SJCRH30 (cell line): ENCODE measurements at places on chromosomes 16 and 17. TPM values are rescaled to one million over a fixed set of nuclear protein-coding genes. Genes with fewer than 3 reads are reported as not detected.

- DNase-seq: no peak
- peak overlapping the region; percentile 80 for H3K4me3 ChIP-seq
- H3K36me3 ChIP-seq: no peaks in the 10 kb centered on the region
Observed at GRCh38 chr16:3459401-3460090, 16.1 kb downstream of the NAA60 start.

RNF135 gene
- 1.0 and 1.1 TPM in 2 replicates for total RNA-seq

- no peaks in the 10 kb centered on the region for H3K27me3 ChIP-seq
- peak overlapping the region; percentile 73 for H3K4me3 ChIP-seq
- peak; percentile 37 for DNase-seq
- H3K36me3 ChIP-seq: no peaks in the 10 kb centered on the region
- peaks cover 10% of the 10 kb centered on the region for H3K4me1 ChIP-seq
- H3K27ac ChIP-seq: peak overlapping the region; percentile 52
Observed at GRCh38 chr16:15950161-15950854, 892 bp downstream of the ABCC1 start.

GRCh38 chr16:49461517-49461951 is 87.9 kb downstream of the C16orf78 start:
- DNase-seq: no peak
- H3K4me3 ChIP-seq: no peak overlapping the region
- no peak overlapping the region for H3K27ac ChIP-seq
- no peaks in the 10 kb centered on the region for H3K4me1 ChIP-seq
- peaks cover 5% of the 10 kb centered on the region; the same call in 1 of the 2 replicates for H3K27me3 ChIP-seq

DYNLRB2 gene
- not detected in 2 replicates for total RNA-seq

MRC2 gene
- total RNA-seq: 4.4 and 4.5 TPM in 2 replicates

GRCh38 chr17:62902531-62903220 is 63.4 kb upstream of the TANC2 start:
- no peak for DNase-seq
- no peaks in the 10 kb centered on the region for H3K36me3 ChIP-seq
- H3K27ac ChIP-seq: no peak overlapping the region
- no peak overlapping the region for H3K4me3 ChIP-seq

DNA sequence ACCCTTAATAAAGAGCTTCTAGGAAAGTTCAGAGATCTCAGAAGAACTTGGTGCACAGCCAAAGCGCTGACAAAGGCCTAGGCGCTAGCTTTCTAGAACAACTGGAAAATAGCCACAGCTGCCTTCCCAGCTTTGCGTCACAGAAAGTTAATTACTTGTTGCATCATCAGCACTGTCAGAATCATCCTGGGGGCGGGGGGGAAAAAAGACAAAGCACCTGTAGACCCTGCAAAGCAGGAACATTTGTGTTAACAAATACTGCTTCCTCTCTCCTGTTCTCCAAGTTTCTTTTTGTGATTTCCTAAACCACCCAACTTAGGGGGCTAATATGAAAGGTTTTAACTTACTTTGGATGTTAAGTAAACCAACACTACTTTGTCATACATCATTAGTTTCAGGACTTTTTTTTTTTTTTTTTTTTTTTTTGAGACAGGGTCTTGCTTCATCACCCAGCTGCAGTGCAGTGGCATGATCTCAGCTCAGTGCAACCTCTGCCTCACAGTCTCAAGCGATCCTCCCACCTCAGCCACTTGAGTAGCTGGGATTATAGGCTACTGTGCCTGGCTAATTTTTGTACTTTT is 4.8 kb upstream of the AARSD1 start:
- H3K4me3 ChIP-seq: no peak overlapping the region
- H3K36me3 ChIP-seq: no peaks in the 10 kb centered on the region
- H3K4me1 ChIP-seq: no peaks in the 10 kb centered on the region

DNA sequence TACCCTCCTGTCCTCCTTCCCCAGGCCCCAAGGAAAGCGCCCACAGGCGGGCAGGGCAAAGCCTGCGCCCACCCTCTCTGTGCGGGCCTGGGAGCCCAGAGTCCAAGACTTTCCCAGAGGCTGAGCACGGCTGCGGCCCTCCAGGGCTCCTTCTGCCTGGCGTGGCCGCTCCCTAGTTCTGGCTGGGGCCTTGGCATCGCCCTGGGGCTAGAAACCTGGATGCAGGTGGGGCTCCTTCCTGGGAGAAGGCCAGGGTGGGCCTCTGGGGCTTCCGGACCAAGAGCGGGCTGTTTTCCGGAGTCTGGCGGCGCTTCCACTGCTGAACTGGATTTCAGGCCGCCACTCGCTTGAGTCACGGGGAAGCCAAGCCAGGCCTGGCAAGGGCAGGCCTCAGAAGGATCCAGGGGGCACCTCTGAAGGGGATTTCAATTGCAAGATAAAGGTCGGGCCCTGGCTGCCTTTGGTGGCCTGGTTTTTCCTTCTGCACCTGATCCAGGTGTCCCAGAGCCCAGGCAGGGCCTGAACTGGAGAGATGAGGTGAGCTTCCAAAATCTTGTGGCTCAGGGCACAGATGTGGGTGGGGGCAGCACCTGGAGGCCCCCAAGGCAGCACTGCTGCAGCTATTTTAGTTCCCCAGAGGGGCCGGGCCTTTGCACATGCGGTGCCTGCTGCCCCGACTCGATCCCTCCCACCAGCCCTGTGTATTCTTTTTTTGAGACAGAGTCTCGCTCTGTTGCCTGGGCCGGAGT is 227.4 kb downstream of the MRTFB start:
- H3K27me3 ChIP-seq: no peaks in the 10 kb centered on the region
- DNase-seq: no peak
- H3K36me3 ChIP-seq: no peaks in the 10 kb centered on the region
- no peak overlapping the region for H3K27ac ChIP-seq
- H3K4me3 ChIP-seq: no peak overlapping the region

DNA sequence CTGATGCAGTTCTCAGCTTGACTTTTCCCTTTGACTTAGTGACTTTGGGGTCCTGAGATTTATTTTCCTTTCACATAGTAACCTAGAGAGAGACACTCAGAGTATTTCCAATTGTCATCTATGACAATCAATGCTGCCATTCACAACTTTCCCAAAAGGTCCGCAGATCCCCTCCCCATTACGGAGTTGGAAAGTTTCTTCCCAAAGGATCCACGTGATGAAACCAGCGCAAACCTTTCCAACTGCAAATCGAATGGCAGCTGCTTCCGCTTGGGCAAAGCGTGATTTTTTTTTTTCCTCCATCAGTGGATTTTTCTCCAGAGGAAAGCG is 538 bp upstream of the FCSK start:
- peak overlapping the region; percentile 89 for H3K27ac ChIP-seq
- no peaks in the 10 kb centered on the region for H3K27me3 ChIP-seq
- H3K4me1 ChIP-seq: peaks cover 3% of the 10 kb centered on the region
- DNase-seq: no peak

DNA sequence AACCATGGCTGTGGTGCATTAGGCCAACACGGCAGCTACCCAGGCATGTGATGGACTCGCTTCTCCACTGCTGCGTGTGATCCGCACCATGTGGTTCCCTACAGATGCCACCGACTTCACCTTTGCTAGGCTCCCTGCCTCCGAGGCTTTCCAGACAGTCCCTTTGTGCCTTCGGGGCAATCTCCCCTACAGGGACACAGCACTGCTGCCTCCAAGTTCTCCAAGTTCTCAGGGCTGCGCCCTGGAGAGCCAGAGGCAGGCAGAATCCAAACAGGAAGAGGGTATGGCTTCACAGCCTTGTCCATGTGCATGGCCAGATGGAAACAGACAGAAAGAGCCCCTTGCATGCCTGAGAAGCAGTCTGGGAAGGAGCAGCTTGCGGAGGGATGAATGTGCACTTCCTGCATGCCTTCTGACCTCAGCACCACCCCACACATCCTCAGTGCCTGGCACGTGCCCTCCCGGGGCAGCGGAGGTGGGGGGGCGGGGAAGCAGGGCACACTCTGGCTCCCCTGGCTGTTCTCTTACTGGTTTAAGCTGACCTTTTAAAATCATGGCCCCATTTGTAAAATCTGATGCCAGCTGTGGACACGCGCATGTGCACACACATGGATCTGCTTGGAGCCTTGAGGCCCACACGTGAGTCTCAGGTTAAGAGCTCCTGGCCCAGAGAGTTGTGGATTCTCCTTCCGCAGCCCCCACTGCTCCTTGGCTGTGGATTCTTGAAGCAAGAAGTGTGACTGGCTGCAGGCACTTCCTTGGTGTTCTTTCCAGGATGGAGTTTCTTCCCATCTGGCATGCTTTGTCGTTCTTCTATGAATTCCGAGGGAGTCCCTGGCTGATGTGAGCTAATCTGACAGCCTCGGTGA is 55.3 kb upstream of the MTSS2 start:
- H3K4me1 ChIP-seq: peaks cover 36% of the 10 kb centered on the region
- no peak overlapping the region for H3K4me3 ChIP-seq
- H3K36me3 ChIP-seq: 0 out of 2 replicates have a peak, but pooled peaks cover 4% of the 10 kb centered on the region
- H3K27me3 ChIP-seq: no peaks in the 10 kb centered on the region
- no peak overlapping the region for H3K27ac ChIP-seq

C16orf74 gene
- total RNA-seq: 0.84 and 1.1 TPM in 2 replicates

FCSK gene
- 1.6 and 1.9 TPM in 2 replicates for total RNA-seq

DNA sequence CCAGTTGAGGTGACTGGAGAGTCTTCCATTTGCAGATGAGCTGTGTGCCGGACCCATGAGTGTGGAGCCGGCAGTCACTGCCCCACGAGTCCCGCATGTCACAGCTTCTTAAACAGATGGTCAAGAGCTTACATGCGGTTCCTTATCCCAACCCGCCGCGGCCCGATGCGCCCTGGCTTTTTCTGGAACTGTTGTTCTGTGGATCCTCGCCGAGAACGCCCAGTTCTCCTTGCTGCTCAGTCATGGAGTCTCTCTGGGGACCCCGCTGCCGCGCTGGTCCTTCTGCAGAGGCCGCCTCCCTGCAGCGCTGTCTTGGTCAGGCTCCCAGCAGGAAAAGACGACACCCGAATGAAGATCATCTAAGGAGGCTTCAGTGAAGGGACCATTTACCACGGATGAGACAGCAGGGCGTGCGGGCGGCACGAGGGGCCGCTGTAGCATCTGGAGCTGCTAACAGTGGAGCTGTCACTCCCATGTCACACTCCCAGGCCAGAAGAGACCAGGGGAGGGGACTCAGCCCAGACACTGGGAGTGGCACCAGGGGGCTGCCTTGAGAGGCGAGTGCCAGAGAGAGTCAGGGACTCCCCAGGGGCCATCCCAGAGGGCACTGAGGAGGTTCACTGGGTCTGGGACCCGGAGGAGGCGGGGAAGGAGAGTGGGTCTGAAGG is 10.8 kb upstream of the LGALS3BP start:
- no peak overlapping the region for H3K4me3 ChIP-seq
- no peak overlapping the region for H3K27ac ChIP-seq
- H3K4me1 ChIP-seq: peaks cover 14% of the 10 kb centered on the region
- H3K27me3 ChIP-seq: no peaks in the 10 kb centered on the region

GRCh38 chr17:64441772-64442540 is 7.0 kb upstream of the MILR1 start:
- no peak overlapping the region for H3K4me3 ChIP-seq
- peak overlapping the region; percentile 94 for H3K27ac ChIP-seq
- no peaks in the 10 kb centered on the region for H3K27me3 ChIP-seq
- peaks cover 28% of the 10 kb centered on the region for H3K4me1 ChIP-seq

DNA sequence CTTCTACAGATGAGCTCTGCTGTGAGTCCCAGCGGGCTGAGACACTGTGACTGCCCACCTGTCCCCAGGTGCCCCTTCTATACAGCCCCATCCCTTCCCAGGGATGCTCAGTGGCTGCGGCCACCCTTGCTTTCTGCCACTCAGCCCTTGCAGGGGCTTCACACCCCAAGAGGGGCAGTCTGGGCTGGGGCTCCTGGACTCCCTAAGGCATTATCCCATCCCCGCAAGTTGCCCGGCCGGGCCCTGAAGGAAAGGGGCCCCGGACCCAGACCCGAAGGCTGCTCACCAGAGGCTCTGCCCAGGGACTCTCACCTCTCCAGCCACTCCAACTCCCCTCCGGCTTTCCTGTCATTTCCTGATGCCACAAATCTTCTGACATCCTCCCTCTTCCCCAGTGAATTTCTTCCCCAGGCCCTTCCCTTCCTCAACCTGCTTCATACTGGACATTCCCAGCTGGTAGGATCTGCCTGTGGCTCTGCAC is 88.5 kb upstream of the TOB1 start:
- peak overlapping the region; percentile 90 for H3K27ac ChIP-seq
- no peaks in the 10 kb centered on the region for H3K27me3 ChIP-seq
- H3K36me3 ChIP-seq: no peaks in the 10 kb centered on the region
- no peak for DNase-seq

DNA sequence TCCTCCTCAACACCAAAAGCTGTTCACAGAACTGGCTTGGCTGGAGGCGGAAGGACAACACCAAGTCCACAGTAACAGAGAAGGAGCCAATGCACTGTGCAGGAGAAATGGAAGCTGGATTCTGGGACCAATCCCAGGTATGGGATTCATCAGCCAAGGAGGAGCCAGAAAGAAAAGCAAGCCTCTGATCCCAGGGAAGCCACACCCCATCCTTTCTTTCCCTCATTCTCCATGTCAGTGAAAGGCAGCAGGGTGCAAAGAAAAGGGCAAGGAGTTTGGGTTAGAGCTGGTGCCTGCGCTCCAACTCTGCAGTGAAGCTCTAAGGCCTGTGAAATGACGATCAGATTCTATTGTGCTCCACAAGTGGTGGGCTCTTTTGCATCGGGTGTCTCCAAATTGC is 11.0 kb downstream of the DCAKD start:
- no peaks in the 10 kb centered on the region for H3K36me3 ChIP-seq
- no peak overlapping the region for H3K4me3 ChIP-seq
- H3K27ac ChIP-seq: no peak overlapping the region
- no peaks in the 10 kb centered on the region for H3K27me3 ChIP-seq
- H3K4me1 ChIP-seq: peaks cover 31% of the 10 kb centered on the region
- DNase-seq: peak; percentile 42

- no peak overlapping the region for H3K27ac ChIP-seq
- DNase-seq: no peak
- no peaks in the 10 kb centered on the region for H3K27me3 ChIP-seq
- H3K4me3 ChIP-seq: no peak overlapping the region
- no peaks in the 10 kb centered on the region for H3K36me3 ChIP-seq
- H3K4me1 ChIP-seq: no peaks in the 10 kb centered on the region
Observed at GRCh38 chr16:79164388-79164995, 436.0 kb downstream of the MAF start.

PRSS27 gene
- 0.33 and 0.40 TPM in 2 replicates for total RNA-seq

DNA sequence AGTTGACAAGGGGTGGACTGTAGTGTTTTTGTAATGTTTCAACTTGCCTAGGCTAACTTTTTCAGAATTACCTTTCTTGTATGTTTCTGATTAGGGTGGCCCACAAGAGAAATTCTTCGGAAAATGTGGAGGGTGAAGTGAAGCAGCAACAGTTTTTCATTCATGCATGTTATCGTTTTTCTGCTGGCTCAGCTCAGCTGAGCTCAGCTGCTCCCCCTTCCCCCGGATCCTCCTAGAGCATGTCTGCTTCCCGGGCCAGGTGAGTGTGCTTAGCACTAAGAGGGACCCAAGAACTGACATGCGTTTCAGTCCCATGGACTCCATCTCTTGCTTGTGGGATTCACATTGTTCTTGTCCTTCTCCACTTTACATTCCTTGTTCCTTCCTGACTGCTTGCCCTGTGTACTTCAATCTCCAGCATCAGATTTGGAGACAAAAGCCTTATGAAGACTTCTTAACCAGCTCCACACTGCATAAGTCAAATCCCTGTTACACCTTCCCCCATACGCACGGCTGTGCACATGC is 33.6 kb downstream of the SCPEP1 start:
- H3K36me3 ChIP-seq: no peaks in the 10 kb centered on the region
- DNase-seq: no peak
- H3K27me3 ChIP-seq: no peaks in the 10 kb centered on the region
- H3K4me3 ChIP-seq: no peak overlapping the region
